ENCODE measurements at places on chromosomes 11 and 22.

- DNase-seq = no peak
Observed at GRCh38 chr11:100800202-100800601, 113.1 kb downstream of the ARHGAP42 start.

- no peak for DNase-seq
Observed at GRCh38 chr11:119006656-119007055, 8.7 kb downstream of the CENATAC start.

- peak; percentile 68 for DNase-seq
Observed at GRCh38 chr11:23112987-23113886, 253.0 kb upstream of the CCDC179 start.

GRCh38 chr22:46614025-46614931 lies 5.9 kb upstream of the GRAMD4 start:
- no peak for DNase-seq

DNA sequence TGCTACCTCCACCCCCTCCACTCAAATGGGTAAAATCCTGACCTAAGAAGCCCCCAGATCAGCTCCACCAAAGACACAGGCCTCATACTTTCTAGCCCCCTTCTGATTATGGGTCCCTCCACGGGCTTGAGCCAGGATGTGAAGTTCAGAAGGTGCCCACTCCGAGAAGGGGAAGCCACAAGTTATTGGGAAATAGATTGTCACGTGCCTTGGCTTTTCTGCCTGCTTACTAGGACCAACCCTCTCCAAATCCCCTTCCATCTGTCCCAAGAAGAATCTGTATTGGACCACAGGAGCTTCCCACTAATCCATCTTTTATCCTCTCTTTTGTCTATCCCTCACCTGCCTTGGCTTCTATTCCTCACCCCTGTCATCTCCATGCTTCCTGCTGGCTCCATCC lies 3.0 kb upstream of the NRGN start:
- no peak for DNase-seq

DNA sequence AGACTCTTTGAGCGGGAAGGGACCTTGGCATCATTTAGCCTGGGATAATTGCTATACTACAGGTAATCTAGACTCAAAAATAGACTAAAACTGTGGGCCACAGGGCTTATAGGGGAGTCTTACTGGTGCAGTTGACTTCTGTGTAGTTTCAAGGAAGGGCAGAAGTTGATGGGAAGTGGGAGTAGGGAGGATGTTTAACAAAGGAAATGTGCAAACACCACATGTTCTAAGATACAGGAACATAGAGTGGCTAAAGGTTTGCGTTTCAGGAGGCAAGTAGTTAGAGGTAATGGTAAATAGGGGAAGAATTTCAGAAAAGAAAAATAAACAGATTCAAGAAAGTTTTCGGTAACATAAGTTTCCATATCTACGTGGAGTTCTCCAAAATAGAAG lies 14.4 kb upstream of the SORL1 start:
- DNase-seq = no peak

DNA sequence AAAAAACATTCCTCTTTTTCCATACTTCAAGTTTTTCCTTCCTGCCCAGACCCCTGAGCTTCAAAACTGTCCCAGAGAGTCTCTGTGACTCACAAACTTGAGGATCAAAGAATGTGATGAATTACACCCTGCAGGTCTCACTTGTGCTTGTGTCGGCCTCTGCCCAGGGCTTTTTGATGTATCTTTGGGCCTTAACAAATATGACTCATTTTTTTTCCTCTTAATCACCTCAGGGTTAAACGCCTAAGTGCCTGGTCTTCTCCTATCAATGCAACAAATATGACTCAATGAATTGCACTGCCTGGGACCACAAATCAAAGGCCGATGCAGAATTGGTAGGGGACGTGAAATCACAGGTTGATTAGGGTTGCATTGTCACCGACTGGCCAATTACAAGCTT lies 267.7 kb downstream of the LARGE1 start:
- peak; percentile 35 for DNase-seq

- no peak for DNase-seq
Observed at GRCh38 chr11:85844439-85845123, 10.6 kb upstream of the CCDC83 start.

DNA sequence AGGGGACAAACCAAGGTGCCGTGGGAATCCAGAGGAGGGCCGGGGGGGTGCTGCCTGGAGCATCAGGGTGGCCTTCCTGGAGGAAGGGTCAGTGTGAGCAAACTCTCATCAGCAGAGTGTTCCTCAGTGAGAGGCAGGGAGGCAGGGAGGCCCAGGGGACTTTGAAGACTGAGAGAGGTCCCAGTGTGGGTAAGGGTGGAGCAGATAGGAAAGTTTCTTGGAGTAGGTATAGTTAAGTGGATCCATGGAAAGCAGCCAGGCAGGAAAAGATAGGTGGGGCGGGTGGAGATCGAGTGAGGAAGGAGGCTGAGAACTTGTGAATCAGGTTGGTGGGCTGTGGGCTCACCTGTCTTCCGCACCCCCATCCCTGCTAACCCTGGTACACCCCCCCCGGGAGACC lies 9.3 kb downstream of the UPK3A start:
- no peak for DNase-seq

- no peak for DNase-seq
Observed at GRCh38 chr22:46077669-46078099, 72.6 kb upstream of the PPARA start.

DNA sequence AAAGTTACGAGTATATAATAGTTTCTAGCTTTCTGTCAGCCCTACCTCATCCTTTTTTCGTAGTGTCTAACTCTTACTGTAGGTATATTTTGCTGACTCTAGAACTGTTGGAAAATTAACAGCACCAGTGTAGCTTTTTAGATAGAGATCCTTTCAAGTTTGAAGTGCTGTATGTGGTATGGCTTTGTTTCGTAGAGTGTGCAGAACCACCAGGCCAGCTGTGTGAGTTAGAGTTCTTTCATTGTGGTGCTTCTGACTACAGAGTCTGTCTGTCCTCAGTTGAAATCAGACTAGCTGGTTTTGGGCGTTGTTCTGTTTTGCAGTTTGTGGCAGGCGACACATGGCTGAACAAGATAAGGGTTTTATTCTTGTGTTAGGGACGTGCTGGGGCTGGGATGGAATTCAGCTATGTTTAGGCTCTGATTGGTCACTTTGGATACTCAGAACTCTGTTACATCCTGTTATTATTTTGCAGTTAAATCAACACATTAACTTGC lies 3.2 kb downstream of the ARHGEF12 start:
- peak; percentile 42 for DNase-seq

DNA sequence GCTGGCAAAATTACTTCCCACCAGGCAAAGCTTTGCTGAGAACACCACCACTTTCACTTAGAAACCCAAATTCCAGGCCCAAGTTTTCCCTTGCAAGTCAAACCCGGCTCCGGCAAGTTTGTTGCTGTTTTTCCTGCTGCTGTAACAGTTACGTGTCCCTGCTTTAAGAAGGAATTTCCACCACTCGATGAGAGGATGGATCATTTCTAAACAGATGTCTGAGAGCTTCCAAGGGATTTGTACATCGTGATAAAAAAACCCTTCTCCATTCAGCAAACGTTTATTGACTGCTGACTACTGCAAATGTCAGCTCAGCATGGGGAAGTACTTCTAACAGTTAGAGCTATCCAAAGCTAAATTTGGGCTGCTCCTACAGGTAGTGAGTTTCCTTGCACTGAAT lies 19.7 kb downstream of the P2RX3 start:
- no peak for DNase-seq

DNA sequence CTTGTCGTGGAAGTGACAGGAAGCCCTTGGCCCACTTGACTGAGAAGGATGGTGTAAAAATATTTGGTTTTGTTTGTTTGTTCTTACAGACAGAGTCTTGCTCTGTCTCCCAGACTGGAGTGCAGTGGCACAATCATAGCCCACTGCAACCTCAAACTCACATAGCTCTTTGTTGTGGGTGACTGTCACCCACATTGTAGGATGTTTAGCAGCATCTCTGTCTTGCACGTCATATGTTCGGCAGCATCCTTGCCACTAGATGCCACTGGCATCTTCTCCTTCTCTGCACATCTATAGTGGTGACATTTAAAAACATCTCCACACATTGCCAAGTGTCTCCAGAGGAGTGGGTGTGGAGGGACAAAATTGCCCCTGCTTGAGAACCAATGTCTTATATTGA lies 56.8 kb downstream of the PRR5L start:
- no peak for DNase-seq

GRCh38 chr11:67628710-67629385 lies 889 bp downstream of the NUDT8 start:
- DNase-seq = no peak

GRCh38 chr11:101960231-101960630 lies 43.9 kb upstream of the ANGPTL5 start:
- DNase-seq = no peak

DNA sequence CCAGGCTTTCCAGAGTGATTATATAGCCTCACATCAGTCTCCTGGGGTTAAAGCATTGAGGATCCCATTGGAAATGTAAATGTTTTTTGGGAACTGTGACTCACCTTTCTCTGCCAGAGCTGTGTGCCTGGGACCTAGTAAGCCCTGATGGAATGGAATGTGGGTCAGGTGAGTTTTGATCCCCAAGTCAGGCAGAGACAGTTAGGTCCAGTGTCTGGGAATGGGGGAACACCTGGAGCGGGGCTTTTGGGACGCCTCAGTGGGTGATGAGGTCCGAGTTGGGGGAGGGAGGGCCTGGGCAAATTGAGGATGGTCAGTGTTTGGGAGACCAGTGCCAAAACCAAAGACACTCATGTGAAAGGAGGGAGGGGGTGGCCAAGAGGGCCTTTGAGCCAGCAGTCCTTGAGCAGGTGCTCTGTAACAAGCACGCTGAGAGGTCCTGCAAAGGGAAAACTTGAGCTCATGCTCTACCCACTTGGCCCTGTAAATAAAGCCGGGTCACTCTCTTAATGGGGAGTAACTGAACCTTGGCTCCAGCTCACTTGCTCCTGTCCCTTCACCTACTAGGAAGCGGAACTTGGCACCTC lies 104.7 kb downstream of the NAV2 start:
- no peak for DNase-seq

DNA sequence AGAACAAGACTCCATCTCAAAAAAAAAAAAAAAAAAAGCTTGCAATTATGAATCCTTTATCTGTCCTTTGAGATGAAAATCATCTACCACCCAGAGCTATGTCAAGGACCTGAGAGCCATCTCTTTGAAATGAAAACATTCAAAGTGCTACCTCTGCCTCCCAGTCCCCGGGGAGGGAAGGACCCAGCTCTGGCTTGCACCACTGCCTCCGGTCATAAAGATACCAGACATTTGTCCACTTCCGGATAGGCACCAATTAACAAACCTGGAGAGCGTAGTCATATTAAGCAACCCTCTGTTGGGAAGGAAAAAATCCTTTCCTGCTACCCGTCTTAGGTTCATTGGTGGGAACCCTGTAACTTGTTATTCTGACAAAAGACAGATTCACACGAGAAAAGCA lies 98.6 kb downstream of the ARHGAP8 start:
- DNase-seq = no peak

DNA sequence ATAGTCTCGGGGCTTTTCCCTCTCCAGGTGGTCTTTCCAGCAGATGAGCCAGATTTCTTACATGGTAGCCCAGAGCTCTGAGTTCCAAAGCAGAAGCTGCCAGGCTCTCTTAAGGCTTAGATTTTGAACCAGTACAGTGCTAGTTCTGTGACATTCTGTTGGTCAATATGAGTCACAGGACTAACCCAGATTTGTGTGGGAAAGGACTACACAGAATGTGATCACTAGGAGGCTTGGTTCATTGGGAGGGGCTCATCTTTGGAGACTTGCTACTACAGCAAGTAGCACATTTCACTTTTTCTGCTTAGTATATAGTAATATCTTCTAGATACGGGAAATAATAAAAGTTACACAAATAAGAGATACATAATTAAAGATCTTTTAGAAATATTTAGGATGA lies 24.1 kb downstream of the RNF214 start:
- DNase-seq = no peak

DNA sequence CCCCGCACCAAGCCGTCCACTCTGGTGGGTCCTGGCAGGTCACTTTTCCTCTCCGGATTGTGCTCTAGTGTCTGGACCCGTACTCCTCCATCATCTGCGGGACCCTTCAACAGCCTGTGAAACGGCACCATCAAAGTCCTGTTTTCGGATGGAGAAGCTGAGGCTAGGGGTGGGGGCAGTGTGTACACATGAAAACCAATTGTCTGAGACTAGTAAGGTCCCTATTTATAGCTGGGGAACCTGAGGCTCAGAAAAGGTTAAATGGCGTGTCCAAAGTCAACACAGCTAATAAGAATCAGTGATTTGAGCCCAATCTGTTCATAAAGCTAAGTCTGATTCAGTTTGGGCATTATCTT lies 668 bp upstream of the LRRC32 start:
- no peak for DNase-seq

- no peak for DNase-seq
Observed at GRCh38 chr11:61352038-61352437, 9.6 kb downstream of the CYB561A3 start.

GRCh38 chr22:27610863-27611786 lies 190.4 kb downstream of the MN1 start:
- no peak for DNase-seq

DNA sequence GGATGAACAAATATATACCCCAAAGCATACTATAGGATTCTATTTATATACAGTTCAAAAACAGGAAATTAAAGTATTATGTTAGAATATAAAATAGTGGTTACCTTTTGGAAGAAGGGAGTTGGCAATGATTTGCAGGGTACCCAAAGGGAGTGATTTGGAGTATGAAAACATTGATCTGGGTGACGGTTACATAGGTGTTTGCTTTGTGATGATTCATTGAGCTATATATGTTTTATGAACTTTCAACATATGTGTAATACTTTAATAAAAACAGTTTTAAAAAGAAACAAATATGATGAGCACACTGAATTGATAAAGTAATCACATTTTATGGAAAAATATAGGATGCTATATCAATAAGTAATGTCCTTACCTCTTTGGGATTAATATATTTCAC lies 36.0 kb downstream of the C11orf65 start:
- DNase-seq = no peak

DNA sequence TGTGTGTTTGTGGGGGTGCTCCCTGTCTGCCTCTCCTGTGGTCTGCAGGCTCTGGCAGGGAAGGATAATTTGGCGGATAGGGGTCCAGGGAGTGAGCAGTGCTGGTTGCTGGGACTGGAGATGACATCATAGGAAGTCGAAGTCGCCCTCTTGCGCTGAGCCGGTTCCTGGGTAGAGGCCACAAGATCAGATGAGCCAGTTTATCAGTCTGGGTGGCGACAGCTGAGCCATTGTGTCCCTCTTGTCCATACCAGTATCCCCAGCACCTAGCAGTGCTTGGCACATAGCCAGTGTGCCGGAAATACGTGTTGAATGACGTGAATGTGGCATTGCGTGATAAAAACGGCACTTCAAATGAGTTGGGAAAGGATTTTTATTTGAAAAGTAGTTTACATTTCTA lies 9.8 kb downstream of the APOL5 start:
- no peak for DNase-seq

- no peak for DNase-seq
Observed at GRCh38 chr22:48393041-48393370, 1434.7 kb downstream of the BRD1 start.

GRCh38 chr11:111272420-111272819 lies 25.9 kb upstream of the POU2AF3 start:
- no peak for DNase-seq

GRCh38 chr11:7268758-7269157 lies 17.1 kb downstream of the SYT9 start:
- DNase-seq = no peak

Data from COLO829 (cell line).